Activated CD4-positive, alpha-beta T cell treated with anti-CD3 and anti-CD28 coated beads for 36 hours (primary cell): ENCODE measurements at places on chromosomes 6 and 20. TPM values are rescaled to one million over a fixed set of nuclear protein-coding genes. Genes with fewer than 3 reads are reported as not detected.
A peak's percentile ranks its signal among the peaks of the same experiment; 100 is the strongest.

SCRT2 gene
- not detected for total RNA-seq

DNA sequence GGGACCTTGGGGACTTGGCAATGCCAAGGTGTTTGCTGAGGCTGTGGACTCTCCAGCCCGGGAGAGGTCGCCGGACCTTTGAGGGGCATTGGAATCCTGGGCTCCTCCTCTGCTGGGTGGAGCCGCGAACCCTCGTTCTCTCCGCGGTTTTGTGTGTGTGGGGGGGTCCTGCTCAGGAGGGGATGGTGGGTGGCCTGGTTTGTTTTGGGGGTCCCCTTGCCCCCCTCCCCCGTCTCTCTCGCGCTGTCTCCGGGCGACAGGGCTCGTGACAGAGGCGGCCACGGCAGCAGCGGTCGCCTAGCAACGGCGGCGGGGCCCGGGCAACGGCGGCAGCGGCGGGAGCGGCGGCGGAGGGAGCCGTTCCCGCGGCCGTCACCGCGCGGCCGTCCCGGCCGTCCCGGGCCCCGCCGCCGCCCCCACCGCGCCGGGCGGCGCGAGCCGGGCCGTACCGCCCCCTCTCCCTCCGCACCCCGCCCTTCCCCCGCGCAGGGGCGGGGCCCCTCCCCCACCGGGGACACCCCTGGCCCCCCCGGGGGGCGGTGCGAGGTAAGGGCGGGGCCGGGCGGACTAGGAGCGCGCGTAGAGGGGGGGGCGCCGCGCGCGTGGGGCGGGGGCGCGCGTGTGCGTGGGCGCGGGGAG, 7.8 kb downstream of the SYNGAP1 start:
- H3K36me3 ChIP-seq, result peaks cover 15% of the 10 kb centered on the region
- peak; percentile 78 for DNase-seq
- peak overlapping the region; percentile 90 for H3K27ac ChIP-seq

OR2B6 gene
- total RNA-seq, result not detected

DNA sequence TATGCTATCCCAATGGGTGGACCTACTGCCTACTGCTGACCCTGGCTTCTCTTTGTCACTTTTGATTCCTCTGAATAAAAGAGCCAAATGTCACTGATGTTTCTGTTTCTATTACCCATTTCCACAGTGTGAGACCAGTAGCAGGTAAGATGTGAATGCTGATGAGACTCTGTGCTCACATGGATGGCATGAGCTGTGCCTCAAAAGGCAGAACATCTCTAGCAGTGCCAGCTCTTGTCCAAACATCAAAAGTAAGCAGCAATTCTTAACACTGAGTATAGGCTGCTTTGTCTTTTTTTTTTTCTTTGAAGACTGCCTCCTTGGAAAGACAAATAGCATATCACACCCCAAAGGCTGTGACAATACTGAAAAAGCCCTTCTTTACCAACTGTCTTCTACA, 459.2 kb upstream of the RUNX2 start:
- DNase-seq, result no peak
- H3K27ac ChIP-seq, result no peak overlapping the region
- no peaks in the 10 kb centered on the region for H3K27me3 ChIP-seq
- no peak overlapping the region for H3K4me3 ChIP-seq
- peaks cover 16% of the 10 kb centered on the region for H3K4me1 ChIP-seq

DNA sequence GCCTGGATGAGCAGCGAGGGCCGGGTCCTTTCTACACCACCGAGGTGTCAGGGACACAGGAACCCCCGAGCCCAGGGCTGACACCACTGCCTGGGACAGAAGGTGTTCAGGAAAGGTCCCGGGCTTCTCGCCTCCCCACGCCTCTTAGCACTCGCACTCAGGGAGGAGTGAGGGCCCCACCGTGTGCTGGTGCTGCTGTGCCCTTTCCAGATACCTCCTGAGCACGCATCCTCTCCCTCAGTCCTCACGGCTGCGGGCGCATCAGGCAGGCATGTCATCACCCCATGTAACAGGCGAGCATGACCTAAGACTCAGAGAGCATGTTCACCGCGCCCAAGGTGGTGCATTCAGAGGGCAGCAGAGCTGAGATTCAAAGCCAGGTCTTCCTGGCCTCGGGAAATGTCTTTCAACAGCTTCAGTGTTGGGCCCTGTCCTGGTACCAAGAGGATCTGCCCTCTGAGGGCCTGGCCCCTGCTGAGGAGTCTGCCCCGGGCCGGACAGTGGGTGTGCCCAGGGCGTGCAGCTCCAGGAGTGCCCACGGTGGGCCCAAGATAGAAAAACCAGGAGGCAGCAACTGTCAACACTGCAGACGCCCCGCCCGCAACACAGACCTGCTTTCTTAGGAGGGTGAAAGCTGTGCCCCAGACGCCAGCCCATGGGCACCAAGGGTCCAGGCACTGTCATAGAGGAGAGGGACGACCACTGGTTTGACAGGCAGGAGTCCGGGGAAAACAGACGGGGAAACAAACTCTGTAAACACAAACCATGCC, 29.2 kb downstream of the TGM2 start:
- no peak for DNase-seq
- peaks cover 5% of the 10 kb centered on the region for H3K4me1 ChIP-seq
- H3K27ac ChIP-seq, result no peak overlapping the region

DNA sequence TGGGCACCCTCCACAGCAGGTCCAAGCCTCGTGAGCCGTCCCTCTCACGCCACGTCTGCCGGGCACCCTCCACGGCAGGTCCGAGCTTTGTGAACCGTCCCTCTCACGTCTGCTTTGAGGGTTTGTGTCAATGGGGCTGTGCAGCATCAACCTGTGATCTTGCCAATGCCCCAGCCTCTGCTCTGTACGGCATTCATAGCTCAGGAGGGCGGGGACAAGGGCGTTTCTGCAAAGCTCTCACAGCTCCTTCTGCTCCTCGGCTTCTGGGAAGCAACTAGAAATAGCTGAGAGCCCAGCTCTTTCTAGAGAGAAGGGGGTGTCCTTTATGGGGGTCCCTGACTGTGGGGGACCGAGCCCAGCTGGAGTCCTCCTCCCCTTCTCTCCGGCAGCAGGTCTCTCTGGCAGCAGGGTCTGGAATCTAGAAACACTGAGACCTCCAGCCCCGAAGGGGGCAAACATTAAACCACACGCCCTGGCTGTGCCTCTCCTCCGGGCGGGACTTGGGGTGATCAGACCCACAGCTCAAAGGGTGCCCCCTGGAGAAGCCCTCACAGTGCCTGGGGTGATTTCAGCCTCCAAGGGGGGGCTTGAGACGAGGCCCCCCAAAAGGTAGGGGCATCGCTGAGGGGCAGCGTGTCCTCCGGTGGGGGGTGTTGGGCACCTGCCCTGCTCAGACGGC, 41.2 kb upstream of the CHRNA4 start:
- no peaks in the 10 kb centered on the region for H3K4me1 ChIP-seq
- H3K4me3 ChIP-seq, result no peak overlapping the region

CPNE5 gene
- total RNA-seq, result 1.1 TPM

DNA sequence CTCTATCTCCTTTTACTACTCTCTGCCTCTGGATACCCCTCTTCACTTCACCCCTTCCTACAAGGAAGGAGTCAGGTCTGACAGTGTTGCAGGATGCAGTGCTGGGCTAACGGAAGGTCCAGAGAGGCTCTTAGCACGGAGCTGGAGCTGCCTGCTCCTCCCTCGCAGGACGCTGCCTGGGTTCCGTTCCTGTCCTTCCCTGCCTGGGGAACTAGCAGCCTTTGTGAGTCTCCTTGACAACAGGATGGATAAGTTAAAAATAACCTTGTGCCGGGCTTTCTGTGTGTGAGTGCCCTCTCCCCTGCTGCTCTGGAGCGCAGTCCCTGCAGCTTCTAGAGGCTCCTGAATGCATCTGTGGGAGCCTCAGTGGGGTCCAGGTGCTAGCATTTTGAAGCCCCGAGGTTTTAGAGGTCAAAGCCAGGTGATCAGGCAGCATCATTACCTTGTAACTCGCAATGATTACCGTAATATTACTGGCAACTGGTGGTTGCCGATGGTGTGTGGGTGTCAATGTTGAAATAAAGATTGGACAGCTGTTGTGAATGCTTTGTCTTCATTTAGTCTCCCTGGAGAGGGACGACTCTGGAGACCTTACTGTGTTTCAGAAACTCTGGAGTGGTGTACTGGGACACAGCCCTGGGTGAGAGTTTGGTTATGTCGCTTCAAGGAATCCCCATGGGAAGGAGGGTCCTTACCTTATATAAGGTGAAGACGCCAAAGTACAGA, 44.4 kb downstream of the CDS2 start:
- H3K36me3 ChIP-seq, result peaks cover 4% of the 10 kb centered on the region
- H3K4me3 ChIP-seq, result no peak overlapping the region
- no peaks in the 10 kb centered on the region for H3K27me3 ChIP-seq
- H3K27ac ChIP-seq, result no peak overlapping the region
- DNase-seq, result no peak

GRCh38 chr6:136784910-136785746, 7.1 kb downstream of the MAP3K5 start:
- H3K27me3 ChIP-seq, result no peaks in the 10 kb centered on the region
- peak; percentile 67 for DNase-seq
- H3K27ac ChIP-seq, result peak overlapping the region; percentile 95
- H3K36me3 ChIP-seq, result peaks cover 14% of the 10 kb centered on the region
